Activated CD4-positive, alpha-beta T cell treated with anti-CD3 and anti-CD28 coated beads, Interleukin-2, amount 10 ng/mL, durations not matched to agents 7 days and 5 days (primary cell): ENCODE measurements at places on chromosomes 16 and 17. TPM values are rescaled to one million over a fixed set of nuclear protein-coding genes. Genes with fewer than 3 reads are reported as not detected.

DNA sequence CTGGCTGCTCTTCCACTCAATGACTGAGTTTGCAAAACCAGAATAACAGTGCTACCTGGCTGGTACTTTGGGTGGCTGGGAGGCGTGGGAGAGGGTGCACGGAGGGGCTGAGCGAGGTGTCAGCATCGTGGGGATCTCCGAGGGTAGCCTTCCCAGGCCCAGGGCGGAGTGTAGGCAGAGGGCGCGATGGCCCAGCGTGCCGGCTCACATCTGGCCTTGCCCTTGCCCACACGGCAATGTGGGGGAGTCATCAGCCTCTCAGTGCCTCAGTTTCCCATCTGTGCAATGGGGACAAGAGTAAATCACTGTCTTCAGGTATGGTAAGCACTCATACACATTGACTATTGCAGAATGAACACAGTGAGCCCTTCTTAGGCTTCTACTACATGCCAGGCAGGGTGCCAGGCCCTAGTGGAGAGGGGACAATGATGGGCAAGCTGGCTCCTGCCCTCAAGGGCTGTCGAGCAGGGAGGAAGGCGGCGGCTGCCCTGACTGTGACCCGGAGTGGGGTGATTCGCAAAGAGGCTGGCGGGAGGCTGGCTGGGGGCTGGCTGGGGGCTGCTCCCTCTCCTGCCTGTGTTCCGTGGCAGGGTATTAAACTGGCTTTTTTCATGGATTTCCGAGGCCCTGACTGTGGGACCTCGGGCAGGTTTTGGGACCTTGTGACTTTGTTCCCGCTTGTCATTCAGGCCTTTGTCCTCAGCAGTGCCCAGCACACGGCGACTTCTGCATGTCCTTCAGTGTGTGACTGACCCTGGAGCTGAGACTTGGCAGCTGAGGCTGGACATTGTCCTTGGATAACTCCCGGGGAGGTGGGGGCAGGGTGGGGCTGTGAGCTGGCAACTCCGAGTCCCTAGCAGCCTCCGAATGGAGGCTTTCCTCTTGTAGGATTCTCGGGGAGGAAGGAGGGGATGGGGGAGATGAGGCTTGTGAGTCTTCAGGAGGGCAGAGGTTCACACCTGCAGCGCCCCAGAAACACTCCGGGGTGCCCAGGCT, 243.1 kb downstream of the SEC14L1 start:
- H3K36me3 ChIP-seq = peaks cover 50% of the 10 kb centered on the region
- H3K4me1 ChIP-seq = peaks cover 90% of the 10 kb centered on the region
- no peak for DNase-seq
- H3K27me3 ChIP-seq = no peaks in the 10 kb centered on the region

DNA sequence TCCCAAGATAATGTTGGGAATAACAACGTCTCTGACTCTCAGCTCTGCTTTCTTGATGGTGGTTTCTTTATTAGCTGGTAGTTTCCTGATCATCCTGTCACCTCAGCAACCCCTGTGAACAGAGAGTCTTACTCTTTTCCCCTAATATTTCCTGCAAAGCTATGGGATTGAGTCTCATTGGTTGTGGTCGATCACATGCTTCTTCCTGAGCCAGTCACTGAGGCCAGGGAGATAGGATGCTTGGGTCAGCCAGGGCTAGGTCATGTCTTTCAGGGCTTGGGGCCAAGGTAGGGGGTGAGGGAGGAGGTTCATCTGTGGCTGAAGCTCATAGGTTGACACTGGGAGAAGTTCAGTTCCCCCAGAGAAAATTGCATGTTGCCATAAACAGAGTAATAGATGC, 114.3 kb downstream of the ABCC1 start:
- DNase-seq = no peak
- H3K27ac ChIP-seq = no peak overlapping the region
- no peak overlapping the region for H3K4me3 ChIP-seq
- H3K4me1 ChIP-seq = peaks cover 34% of the 10 kb centered on the region
- H3K27me3 ChIP-seq = no peaks in the 10 kb centered on the region

- DNase-seq = no peak
- H3K36me3 ChIP-seq = no peaks in the 10 kb centered on the region
- peaks cover 14% of the 10 kb centered on the region for H3K4me1 ChIP-seq
- H3K27me3 ChIP-seq = no peaks in the 10 kb centered on the region
- no peak overlapping the region for H3K27ac ChIP-seq
Observed at GRCh38 chr17:8189041-8189710, 804 bp downstream of the BORCS6 start.

DNA sequence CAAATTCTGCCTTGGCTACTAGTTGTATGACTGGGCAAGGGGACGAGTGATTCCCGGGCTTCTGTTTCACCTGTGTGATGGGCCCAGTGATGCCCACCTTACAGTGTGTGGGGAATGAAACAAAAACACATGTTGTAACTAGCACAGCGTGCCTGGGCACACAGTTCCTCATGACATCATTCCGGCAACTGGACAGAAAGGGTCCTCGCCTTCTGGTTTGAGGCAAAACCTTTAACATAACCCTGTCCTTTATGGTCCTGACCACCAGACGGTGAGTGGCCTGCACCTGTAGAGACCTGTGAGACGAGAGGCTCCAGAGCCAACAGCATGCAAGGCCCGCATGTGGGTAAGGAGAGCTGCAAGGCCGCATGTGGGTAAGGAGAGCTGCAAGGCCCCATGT, 7.7 kb upstream of the SLC38A8 start:
- no peaks in the 10 kb centered on the region for H3K4me1 ChIP-seq
- H3K27me3 ChIP-seq = no peaks in the 10 kb centered on the region
- H3K27ac ChIP-seq = peak overlapping the region; percentile 36
- no peak for DNase-seq
- peaks cover 15% of the 10 kb centered on the region for H3K36me3 ChIP-seq

GRCh38 chr16:53803998-53804397, 100.0 kb downstream of the FTO start:
- H3K27ac ChIP-seq = no peak overlapping the region
- DNase-seq = no peak
- no peaks in the 10 kb centered on the region for H3K36me3 ChIP-seq
- H3K27me3 ChIP-seq = no peaks in the 10 kb centered on the region
- no peaks in the 10 kb centered on the region for H3K4me1 ChIP-seq
- H3K4me3 ChIP-seq = no peak overlapping the region

DNA sequence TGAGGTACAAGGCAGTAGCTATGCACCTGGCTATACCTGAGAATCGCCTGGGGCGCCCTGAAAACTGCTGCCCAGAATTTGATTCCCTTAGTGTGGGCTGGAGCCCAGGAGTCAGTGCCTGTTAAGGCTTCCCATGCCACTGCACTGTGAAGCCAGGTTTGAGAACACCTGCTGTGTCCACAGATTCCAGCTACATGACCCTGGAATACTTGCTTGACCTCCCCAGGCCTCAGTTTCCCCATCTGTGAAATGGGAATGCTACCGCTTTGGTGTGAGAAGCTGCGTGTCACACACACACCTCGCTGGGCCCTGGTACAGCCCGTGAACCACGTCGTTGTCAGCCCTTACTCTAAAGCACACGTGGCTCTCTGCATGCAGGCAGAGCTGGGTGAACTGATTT, 271.0 kb downstream of the C16orf95 start:
- peaks cover 2% of the 10 kb centered on the region for H3K27me3 ChIP-seq
- no peaks in the 10 kb centered on the region for H3K4me1 ChIP-seq
- no peak overlapping the region for H3K27ac ChIP-seq
- DNase-seq = no peak
- no peak overlapping the region for H3K4me3 ChIP-seq

DNA sequence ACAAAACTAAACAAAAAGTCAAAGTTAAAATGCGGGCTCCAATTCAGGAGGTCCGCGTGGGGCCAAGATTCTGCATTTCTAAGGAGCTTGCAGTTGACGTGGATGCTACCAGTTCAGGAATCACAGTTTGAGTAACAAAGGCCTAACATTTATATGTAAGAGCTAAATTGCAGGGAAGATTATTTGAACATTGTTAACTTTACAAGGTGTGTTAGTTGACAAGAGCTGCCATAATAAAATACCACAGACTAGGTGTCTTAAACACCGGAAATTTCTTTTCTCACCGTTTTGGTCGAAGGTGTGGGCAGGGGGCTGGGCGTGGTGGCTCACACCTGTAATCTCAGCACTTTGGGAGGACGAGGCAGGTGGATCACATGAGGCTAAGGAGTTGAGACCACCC, 24.8 kb upstream of the CMIP start:
- no peak overlapping the region for H3K27ac ChIP-seq
- no peak overlapping the region for H3K4me3 ChIP-seq
- DNase-seq = no peak
- no peaks in the 10 kb centered on the region for H3K27me3 ChIP-seq

DNA sequence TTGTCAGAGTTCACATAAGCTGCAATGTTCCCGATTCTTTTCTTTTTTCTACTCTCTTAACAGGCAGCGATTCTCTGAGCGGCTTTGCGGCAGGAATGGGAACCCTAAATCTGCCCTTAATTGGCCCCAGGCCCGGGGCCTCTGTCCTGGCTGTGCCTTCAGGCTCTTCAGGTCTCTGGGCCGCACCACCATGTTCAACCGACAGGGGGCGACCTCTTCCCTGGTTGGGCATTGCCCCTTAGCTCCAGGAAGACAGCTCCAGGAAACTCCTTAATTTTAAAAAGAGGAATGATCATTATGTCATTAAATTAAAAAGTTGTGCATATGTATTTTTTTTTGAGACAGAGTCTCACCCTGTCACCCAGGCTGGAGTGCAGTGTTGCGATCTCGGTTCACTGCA, 20.3 kb downstream of the CACNG5 start:
- H3K27ac ChIP-seq = no peak overlapping the region
- no peaks in the 10 kb centered on the region for H3K4me1 ChIP-seq
- peaks cover 6% of the 10 kb centered on the region for H3K27me3 ChIP-seq
- peak; percentile 19 for DNase-seq
- no peak overlapping the region for H3K4me3 ChIP-seq
- H3K36me3 ChIP-seq = no peaks in the 10 kb centered on the region

GRCh38 chr16:74724820-74725549, 24.3 kb upstream of the MLKL start:
- H3K4me3 ChIP-seq = no peak overlapping the region
- peaks cover 3% of the 10 kb centered on the region for H3K36me3 ChIP-seq
- DNase-seq = no peak
- H3K27me3 ChIP-seq = peaks cover 4% of the 10 kb centered on the region
- peaks cover 5% of the 10 kb centered on the region for H3K4me1 ChIP-seq

DNA sequence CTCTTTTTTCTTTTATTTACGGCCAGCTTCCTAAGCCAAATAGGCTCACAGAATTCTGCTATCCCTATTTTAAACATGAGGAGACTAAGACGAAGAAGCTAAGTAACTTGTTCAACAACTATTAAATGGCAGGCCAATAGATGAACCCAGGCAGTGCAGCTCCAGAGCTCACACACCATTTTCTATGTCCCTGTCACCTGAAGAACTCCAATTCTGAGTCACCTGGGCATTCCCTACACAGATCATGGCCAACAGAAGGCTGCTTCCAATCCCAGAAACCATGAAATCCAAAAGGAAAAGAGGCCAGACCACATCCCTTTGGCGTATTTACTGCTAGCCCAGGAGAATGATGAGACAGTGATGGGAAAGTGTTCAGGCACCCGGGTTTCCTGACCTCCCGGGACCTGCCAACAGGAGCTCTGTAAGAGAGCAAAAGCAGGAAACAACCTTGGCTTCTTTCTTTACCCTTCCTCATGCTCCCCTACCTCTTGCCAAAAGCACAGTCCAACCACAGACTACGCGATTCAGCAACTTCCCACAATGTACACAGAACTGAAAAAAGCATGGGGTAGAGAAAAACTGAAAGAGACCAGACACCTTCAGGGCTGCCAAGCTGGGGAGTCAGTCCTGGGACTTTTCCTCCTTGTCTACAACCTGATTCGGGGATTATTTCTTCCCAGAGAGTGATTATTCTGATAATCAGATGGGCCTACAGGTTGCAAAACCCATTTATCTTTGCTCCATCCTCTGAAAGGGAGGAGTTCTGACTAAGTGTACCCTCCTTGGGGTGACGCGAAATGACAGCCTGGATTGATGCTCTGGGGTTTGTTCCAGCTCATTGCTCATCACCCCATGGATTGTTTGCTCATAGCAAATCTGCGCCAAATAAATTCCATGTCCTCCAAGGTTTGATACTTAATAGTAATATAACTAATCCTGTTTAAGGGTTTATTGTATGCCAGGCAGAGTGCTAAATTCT, 47.8 kb upstream of the HAS3 start:
- no peak overlapping the region for H3K27ac ChIP-seq
- DNase-seq = no peak
- no peak overlapping the region for H3K4me3 ChIP-seq
- H3K36me3 ChIP-seq = no peaks in the 10 kb centered on the region

DNA sequence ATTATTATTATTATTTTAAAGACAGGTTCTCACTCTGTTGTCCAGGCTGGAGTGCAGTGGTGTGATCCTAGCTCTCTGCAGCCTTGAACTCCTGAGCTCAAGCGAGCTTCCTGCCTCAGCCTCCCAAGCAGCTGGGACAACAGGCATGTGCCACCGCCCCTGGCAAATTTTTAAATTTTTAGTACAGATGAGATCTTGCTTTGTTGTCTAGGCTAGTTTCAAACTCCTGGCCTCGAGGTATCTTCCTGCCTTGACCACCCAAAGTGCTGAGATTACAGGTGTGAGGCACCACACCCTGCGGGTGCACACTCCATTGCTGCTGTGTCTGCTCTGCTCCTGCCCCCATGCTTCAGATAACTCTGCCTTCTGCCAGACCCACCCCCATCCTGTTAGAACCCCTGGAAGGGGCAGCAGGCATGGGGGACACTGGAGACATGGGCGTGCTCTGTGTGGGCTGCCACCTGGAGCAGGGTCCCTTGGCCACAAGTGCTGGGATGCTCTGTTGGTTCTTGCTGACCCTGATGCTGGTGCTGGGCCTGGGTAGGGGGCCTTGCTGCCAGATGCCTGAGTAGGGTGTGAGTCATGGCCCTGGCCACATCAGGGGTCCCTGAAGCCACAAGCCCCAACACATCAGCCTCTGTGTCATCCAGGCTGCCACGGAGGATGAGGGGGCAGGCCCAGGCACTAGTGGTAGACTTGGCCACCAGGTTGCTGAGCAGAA, 2.6 kb downstream of the GGT6 start:
- no peak overlapping the region for H3K4me3 ChIP-seq
- peaks cover 4% of the 10 kb centered on the region for H3K36me3 ChIP-seq
- H3K4me1 ChIP-seq = peaks cover 45% of the 10 kb centered on the region
- DNase-seq = no peak
- no peak overlapping the region for H3K27ac ChIP-seq

- H3K27ac ChIP-seq = no peak overlapping the region
- H3K4me1 ChIP-seq = no peaks in the 10 kb centered on the region
- no peak for DNase-seq
- H3K4me3 ChIP-seq = no peak overlapping the region
Observed at GRCh38 chr16:75394941-75395340, 38.4 kb downstream of the CFDP1 start.

Gene PRAC2
- not detected for total RNA-seq

Gene TNFRSF13B
- total RNA-seq = not detected

Gene TMEM238L
- total RNA-seq = not detected

Gene UTS2R
- total RNA-seq = not detected

Gene CES4A
- 30.5 TPM for total RNA-seq
